GM03348 (cell line): ENCODE measurements at places on chromosomes 3 and 15.

GRCh38 chr15:100899601-100900000 lies 19.6 kb upstream of the LRRK1 start:
- no peak for DNase-seq

DNA sequence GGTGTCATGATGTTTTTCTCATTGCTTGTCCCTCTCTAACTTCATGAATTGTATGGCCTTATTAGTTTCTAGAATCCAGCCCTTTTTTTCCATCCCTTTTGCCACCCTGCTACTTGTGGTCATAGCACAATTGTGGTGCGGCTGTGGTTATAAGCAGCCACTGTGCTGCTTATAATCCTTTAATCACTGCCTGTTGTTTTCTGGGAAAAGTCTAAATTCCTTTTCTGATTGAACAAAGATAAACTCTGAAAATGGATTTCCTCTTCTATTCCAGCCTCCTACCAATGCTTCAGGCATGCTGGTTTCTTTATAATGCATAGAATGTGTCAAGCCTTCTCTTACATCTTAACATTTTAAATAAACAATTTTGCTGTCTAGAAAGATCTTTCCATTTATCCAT lies 319.5 kb downstream of the C3orf38 start:
- no peak for DNase-seq

- DNase-seq, result no peak
These were observed 20.5 kb upstream of the ABHD2 start for GRCh38 chr15:89067751-89068150.

DNA sequence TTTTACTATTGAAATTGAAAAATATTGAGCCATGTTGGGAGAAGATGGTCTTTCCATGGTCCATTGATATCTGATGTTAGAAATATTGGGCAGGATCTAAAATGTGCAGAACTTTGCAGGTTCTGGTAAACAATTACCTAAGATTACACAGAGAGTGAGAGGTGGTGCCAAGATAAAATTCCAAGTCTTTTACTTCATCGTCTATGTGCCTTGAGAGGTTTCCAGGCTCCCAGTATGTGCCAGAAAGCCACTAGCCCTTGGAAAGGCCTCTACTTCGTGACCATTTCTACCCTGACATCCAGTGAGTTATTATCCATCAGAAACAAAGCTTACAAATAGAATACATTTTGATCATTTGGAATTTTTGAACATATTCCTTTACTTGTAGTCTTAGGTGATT lies 27.6 kb downstream of the CD200 start:
- DNase-seq, result no peak

- DNase-seq, result no peak
These were observed 116.4 kb upstream of the ARHGEF3 start for GRCh38 chr3:56918111-56918568.
